Psoas muscle (tissue), 8 donors: ENCODE measurements at places on chromosomes 1 and 21. TPM values are rescaled to one million over a fixed set of nuclear protein-coding genes. Genes with fewer than 3 reads are reported as not detected.

Gene CFAP107
- 0.04 TPM for polyA plus RNA-seq

Gene BATF3
- polyA plus RNA-seq = 0.53 TPM

Gene WLS
- 4.5 TPM for polyA plus RNA-seq

Gene CELA2B
- not detected for polyA plus RNA-seq

Gene FASLG
- not detected for polyA plus RNA-seq

Gene SGIP1
- 0.79 TPM for polyA plus RNA-seq

Gene OR6K3
- polyA plus RNA-seq = not detected

Gene ZNF593OS
- 0.44 TPM for polyA plus RNA-seq

Gene GPATCH4
- polyA plus RNA-seq = 55.0 TPM

Gene TFF1
- polyA plus RNA-seq = 0.16 TPM

Gene NOS1AP
- polyA plus RNA-seq = 0.10 TPM

Gene PLA2G5
- polyA plus RNA-seq = 0.53 TPM

Gene DMBX1
- polyA plus RNA-seq = not detected

DNA sequence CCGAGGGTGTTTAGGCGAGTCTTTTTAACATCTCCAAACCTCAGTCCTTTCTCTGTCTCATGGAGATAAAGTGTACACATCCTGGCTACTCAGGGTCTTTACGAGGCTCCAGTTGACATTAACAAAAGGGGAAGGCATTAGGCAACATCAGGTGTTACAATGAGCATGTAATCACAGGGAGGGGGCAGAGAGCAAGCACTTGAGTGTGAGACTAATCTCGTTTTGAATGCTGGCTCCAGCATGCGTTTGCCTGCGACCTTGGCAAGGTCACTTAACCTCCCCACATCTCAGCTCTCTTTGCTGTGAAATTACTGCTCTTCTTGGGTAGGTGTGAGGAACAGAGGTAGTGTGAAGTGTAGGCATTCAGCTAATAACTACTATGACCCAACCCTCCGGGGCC lies 3.1 kb downstream of the TNNT2 start:
- DNase-seq = no peak

- DNase-seq = no peak
Measured at GRCh38 chr1:218259800-218260199, 25.3 kb upstream of the RRP15 start.

DNA sequence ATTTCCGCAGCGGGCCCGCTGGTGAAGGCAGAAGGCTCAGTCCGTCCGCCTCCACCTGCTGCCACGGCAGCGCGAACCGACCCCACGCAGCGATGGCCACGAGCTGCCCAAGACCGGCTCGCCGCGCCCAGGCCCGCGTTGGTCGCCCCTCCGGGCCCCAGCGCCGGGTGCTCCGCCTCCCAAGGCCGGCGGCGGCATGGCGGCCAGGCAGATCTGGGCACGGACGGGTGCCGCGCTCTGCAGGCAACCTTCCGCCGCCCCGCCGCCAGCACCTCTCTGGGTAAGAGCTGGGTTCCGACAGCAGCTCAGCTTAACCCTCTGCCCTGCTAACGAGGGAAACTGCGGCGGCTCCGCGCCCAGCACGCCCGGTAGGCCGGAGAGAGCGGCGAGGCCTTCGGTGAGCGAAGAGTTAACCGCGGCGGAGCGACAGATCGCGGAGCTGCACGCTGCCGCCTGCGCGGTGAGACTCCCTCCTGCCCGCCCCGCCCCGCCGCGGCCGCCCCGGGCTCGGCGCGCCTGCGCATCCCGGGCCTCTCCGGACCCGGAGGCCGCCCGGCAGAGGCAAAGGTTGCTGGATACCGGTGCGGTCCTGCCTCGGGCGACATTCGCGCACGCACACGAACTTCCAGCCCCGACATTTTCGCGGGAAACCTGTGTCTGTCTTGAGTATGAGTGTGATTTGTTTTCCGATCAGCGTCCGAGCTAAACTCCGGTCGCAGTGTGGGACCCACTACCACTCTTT lies at the start of gene C1orf53:
Gene C1orf53, plus strand, starts transcription at position 177 of the 742 bp plus-strand sequence. Its CDS starts 20 bp downstream, at position 197.
- peak; percentile 87 for DNase-seq

- no peak for DNase-seq
Measured at GRCh38 chr1:115114308-115114707, 25.0 kb upstream of the TSPAN2 start.

DNA sequence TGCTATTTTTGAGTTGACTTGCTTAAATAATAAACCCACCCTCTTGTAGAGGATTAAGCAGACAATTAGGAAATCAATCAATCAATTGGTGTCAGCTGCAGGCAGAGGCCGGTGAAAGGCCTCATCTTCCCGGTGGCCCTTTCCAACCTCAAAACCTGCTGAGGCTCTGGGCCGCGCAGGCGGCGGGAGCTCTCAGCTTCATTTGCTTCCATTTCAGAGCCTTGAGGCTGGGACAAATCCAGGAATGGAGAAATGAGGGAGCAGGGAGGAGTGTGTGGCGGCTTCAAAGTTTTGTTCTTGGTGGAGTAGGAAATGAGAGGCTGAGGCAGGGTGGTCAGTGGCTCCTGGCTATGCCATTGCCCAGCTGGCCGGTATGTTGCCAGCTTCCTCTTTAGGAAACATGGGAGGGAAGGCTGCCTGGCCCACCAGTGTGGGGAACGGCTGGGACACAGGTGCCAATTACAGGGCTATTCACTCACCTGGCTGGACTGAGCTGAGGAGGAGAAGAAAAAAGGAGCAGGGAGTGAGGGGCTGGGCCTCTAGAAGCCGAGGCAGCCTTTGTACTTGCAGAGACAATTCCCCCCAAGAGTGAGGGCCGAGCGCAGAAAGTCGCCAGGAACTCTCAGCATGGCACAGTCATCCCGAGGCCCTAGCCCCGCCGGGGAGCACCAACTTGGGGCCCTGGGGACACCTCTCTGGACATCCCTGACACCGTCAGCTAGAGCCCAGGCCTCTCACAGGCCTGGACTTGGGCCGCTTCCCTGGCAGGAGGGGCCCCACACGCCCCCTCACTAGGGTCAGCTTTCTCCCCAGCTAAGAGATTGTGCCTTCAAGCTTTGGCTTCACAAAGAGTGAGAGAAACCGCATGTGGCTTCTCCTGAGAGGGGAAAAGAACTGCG lies 4.4 kb downstream of the POU3F1 start:
- DNase-seq = no peak

- peak; percentile 43 for DNase-seq
Measured at GRCh38 chr21:33642896-33643657, 776 bp downstream of the ITSN1 start.

DNA sequence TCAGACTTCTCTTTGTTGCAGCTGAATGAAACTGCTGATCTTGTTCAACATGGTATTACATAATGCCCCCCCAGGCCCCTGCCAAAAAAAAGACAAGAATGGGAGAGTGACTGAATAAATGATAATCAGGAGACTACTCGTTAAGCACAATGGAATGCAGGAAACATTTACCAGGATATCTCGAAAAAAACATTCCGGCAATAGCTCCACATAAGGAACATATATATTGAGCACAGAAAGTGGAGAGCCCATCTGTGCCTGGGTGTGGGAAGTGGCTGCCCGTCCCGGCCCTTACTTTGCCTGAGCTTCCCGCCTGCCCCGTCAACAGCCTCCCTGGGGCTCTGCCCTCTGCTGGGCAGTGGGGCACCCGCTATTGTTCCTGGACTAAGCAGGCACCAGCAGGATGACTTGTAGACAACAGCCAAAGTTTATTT lies 13.3 kb downstream of the TRIM11 start:
- peak; percentile 63 for DNase-seq

- DNase-seq = no peak
Measured at GRCh38 chr1:59007429-59007819, 223.6 kb upstream of the JUN start.

DNA sequence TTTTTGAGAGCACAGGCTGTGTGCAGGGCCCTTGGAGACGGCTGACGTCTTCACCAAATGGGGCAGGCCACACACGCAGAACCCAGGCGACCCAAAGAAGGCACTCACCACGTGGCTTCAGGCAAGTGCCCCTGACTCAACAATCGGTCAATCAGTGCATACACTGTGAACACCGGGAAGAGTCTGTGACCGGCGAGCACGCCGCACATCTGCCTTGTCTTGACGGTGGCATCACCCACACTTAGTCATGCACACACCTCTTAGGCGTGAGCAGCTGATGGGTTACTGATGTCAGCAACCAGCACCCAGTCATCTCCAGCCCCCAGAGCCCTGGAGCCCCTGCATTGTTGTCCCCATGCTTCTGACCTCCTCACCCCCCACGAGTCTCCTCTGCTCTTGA lies 4.9 kb upstream of the LRRC3 start:
- DNase-seq = no peak

GRCh38 chr1:172351754-172352161 lies 68.7 kb upstream of the C1orf105 start:
- DNase-seq = no peak

DNA sequence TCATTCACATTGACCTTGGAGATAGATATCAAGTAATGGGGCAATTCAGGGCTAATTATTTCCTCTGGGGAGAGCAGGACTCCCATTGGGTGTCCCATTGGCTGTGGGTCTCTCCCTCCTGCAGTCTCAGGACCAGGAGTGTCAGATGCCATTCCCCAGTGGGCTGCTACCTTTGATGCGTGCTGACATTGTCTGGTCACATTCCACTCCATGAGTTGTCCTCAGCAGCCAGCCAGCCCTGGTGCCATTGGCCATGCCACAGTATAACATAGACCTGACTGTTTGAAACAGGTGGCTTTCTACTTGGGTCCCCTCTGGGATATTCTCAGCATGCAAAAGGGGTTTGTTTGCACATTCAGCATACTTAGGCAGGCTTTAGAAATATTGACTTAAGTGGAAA lies 118.5 kb downstream of the MRPS6 start:
- DNase-seq = no peak

DNA sequence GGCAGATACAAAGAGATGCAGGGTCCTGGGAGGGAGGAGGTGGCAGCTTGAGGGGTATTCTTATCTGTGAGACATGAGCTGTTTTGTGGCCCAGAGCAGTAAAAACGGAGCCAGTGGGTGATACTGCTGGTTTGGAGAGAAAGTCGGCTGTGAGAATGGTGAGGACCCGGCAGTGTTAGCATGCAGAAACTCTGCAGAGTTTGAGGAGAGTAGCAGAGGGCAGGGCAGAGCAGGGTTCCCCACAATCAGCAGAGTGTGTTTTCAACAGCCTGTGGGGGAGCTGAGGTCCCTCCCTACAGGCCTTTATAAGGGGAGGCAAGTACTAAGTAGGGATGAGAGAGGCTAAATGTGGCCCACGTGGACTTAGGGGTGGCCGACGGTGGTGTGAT lies 423 bp downstream of the SLAMF8 start:
- no peak for DNase-seq

DNA sequence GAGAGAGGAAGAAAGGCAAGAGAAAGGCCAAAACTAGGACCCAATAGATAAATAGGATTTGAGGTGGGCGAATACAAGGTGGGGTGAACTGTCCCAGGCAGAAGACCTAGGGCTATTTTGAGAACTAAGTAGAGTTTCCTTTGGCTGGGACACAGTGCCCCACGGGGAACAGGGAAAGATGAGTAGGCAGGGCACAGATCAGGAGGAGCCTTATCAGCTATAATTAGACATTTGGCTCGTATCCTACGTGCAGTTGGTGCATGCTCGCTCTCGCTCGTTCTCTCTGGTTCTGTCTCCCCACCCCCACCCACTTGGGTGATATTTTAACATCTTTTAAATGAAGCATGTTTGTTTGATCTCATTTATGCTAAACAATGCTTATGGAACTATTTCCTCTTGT lies 235.0 kb upstream of the JUN start:
- peak; percentile 77 for DNase-seq

- DNase-seq = no peak
Measured at GRCh38 chr1:204464187-204464631, 30.4 kb downstream of the PIK3C2B start.

DNA sequence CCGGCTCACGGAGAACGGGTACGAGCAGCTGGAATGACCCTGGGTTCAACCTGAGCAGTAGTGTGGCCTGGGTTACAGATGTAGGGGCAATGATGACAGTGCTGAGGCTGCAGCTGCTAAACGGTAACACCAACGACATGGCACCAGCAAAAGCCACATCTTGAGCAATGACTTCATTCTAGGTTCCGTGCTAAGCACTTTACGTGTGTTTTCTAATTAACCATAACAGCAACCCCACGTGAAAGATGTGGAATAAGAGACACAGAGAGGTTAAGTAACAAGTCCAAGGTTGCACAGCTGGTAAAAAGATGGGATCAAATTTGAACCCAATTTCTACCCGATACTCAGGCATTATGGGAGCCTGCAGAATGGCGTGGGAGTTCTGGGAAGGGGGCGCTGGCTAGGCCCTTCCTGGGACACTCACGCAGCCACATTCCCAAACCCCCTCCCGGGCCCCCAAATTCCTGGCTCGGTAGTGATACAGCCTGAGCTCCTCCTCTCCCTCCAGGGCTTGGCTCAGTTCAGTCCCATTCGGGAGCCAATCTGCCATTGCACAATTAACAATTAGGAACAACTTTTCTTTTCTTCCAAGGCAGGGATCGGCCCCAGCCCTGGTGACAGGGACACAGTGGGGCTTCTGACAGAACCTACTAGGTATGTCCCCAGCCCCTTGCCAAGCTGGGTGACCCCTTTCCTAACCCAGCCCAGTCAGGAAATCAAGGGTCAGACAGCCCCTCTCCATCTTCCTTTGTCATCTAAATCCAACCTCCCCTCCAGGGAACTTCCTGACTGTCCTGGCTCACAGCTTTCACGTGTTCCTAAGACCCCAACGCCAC lies 23.8 kb upstream of the ECE1 start:
- peak; percentile 54 for DNase-seq

DNA sequence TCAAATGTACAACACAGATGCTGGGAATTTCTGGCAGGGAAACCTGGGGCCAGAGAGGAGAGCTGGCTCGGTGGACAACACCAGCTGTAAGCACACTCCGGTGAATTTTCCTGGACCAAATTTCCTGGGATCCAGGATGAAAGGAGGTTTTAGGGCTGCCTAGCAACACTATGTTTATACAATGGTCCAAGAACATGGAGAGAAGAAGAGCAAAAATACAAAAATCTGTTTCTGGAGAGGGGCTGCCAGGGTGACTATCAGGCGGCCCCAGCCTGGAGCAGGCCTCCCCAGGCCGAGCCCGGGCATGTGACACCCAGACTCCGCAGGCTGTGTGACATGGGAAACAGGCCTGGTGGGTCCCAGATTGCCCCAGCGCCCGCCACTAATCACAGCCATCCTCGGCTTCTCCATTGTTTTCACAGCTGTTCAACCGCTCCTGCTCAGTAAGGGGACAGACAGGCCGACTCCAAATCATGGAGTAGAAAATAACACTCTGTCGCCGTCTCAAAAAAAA lies 336.0 kb upstream of the NFIA start:
- no peak for DNase-seq

GRCh38 chr1:92096317-92096716 lies 16.2 kb downstream of the BTBD8 start:
- DNase-seq = no peak
